BJ (cell line): ENCODE measurements at places on chromosomes 7 and 10. TPM values are rescaled to one million over a fixed set of nuclear protein-coding genes. Genes with fewer than 3 reads are reported as not detected.

GRCh38 chr7:122413339-122413738 is 108.8 kb upstream of the FEZF1 start:
- no peak for DNase-seq

- DNase-seq = no peak
Measured at GRCh38 chr7:74372511-74373111, 81.1 kb upstream of the GTF2IRD1 start.

Gene AP3M1
- polyA plus RNA-seq = 31.7 and 53.5 TPM in 2 replicates

Gene GARIN1A
- 0.67 and 0.94 TPM in 2 replicates for polyA plus RNA-seq

DNA sequence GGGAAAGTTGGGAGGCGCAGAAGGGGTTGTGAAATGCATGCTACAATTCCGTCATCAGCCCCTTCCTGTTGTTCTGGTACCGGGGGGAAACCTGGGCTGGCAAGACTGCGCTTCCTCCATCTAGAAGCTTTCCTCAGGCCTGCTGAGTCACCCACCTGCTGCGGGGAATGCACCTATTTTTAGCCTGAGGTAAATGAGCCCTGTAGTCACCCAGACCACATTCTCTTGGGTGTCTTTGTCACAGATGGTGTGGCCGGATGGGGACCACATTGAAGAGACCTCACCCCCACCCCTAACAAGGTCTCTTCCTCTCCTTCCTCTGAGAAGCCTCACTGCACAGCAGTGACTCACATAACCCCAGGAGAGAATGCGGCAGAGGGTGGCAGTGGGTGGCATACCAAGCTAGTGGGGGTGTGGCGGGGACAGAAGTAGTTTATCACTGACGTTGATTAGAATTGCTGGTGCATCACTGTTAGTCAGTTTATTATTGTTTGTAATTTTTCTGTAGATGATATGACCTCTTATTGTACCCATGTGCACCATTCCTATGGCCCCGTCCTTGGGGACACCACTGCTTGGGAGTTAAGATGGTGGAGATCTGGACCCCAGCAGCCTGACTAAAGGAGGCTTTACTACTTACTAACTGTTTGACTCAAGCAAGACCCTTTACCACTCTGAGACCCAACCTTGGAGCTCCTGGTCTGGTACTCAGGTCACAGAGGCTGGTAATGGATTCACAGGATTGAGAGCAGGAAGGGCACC is 83.0 kb upstream of the DUSP5 start:
- DNase-seq = no peak
